ENCODE measurements at places on chromosomes 11 and 22. TPM values are rescaled to one million over a fixed set of nuclear protein-coding genes. Genes with fewer than 3 reads are reported as not detected.
A peak's percentile ranks its signal among the peaks of the same experiment; 100 is the strongest.

The POU2AF3 gene
- not detected for total RNA-seq

GRCh38 chr11:65436412-65437032 lies 13.9 kb downstream of the NEAT1 start:
- peak overlapping the region; percentile 67 for H3K27ac ChIP-seq
- peaks cover 74% of the 10 kb centered on the region for H3K36me3 ChIP-seq
- no peaks in the 10 kb centered on the region for H3K27me3 ChIP-seq
- DNase-seq = peak; percentile 49

- no peak for DNase-seq
- no peak overlapping the region for H3K4me3 ChIP-seq
- no peak overlapping the region for H3K27ac ChIP-seq
- H3K27me3 ChIP-seq = no peaks in the 10 kb centered on the region
Measured at GRCh38 chr11:116730241-116730561, 42.6 kb downstream of the BUD13 start.

DNA sequence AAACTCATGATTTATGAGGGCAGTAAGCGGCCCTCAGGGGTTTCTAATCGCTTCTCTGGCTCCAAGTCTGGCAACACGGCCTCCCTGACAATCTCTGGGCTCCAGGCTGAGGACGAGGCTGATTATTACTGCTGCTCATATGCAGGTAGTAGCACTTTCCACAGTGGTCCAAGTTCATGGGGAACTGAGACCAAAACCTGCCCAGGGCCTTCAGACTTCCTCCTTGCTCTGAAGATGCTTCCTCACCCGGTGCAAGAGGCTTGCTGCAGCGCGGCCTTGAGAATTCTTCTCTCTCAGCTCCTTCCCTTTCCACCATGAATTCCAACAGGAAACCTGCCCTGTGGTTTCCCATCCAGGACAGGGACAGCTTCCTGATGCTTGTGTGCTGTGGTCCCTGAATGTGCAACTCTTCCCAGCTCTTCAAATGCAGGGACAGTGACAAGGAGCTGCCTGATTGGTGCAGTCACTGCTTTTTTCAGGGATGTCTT lies 53.9 kb downstream of the GGTLC2 start:
- H3K4me1 ChIP-seq = no peaks in the 10 kb centered on the region
- no peaks in the 10 kb centered on the region for H3K36me3 ChIP-seq
- H3K27ac ChIP-seq = no peak overlapping the region
- no peak overlapping the region for H3K4me3 ChIP-seq
- DNase-seq = no peak

GRCh38 chr22:46027211-46028105 lies 50.5 kb upstream of the WNT7B start:
- H3K36me3 ChIP-seq = no peaks in the 10 kb centered on the region
- peaks cover 4% of the 10 kb centered on the region for H3K4me1 ChIP-seq
- H3K4me3 ChIP-seq = no peak overlapping the region
- no peak overlapping the region for H3K27ac ChIP-seq
- no peak for DNase-seq
- peaks cover 30% of the 10 kb centered on the region for H3K27me3 ChIP-seq

The CD3E gene
- 476 TPM for total RNA-seq

Measured in activated CD4-positive, alpha-beta memory T cell treated with anti-CD3 and anti-CD28 coated beads for 36 hours (primary cell).